ENCODE measurements at places on chromosomes 12 and 14.
A peak's percentile ranks its signal among the peaks of the same experiment; 100 is the strongest.

- peak; percentile 60 for DNase-seq
These were observed at the start of gene DYRK2 for GRCh38 chr12:67648521-67649260. TSS of gene DYRK2 (plus strand) at chr12:67648745. CDS start at chr12:67649134, 389 bp downstream.

- no peak for DNase-seq
These were observed 18.4 kb downstream of the SETD3 start for GRCh38 chr14:99462210-99462609.

- DNase-seq: no peak
These were observed 23.8 kb downstream of the ZNF891 start for GRCh38 chr12:133106253-133106652.

- DNase-seq: no peak
These were observed 29.0 kb downstream of the SLC2A3 start for GRCh38 chr12:7907009-7907408.

- DNase-seq: no peak
These were observed 17.1 kb upstream of the TSPAN11 start for GRCh38 chr12:30909349-30910037.

GRCh38 chr12:20270557-20270956 lies 97.8 kb upstream of the PDE3A start:
- no peak for DNase-seq

DNA sequence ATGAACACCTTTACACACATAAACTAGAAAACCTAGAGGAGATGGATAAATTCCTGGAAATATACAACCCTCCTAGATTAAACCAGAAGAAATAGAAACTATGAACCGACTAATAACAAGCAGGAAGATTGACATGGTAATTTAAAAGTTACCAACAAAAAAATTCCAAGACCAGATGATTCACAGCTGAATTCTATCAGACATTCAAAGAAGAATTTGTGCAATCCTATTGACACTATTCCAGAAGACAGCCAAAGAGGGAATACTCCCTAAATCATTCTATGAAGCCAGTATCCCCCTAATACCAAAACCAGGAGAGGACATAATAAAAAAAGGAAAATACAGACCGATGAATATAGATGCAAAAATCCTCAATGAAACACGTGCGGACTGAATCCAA lies 102.6 kb upstream of the KRR1 start:
- no peak for DNase-seq

GRCh38 chr12:45687081-45688015 lies 42.2 kb upstream of the ARID2 start:
- no peak for DNase-seq

GRCh38 chr12:17818931-17819330 lies 271.1 kb downstream of the RERGL start:
- no peak for DNase-seq

DNA sequence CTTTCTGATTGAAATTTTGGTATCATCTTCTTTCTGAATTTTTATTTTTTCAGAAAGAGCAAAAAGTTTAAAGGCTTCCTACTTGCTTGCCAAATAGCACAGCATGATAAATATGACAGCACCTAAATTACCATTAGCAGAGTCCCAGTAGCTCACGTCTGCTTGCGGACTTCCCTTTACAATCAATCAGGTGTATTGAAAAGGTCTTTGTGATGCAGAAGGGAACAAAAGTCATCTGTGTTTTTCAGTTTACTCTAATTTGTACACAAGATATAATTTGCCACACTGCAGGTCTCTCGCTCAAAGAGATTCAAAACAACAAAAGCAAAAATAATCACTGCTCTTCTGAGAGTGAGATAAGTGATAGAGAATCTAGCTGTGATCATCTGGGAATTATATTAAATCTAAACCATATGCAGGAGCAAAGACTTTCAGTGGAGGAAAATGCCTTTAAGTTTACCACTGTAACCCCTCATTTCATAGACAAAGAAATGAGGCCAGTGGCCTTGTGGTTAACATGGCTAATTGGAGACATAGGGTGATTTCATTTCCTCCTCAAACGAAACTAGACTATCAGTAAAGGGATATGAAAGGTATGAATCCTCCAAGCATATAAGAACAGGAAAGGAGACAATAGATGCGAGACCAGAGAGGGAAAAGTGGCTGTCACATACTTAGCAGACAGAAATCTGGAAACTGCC lies 240.8 kb upstream of the TMPO start:
- no peak for DNase-seq

GRCh38 chr12:3342051-3342450 lies 149.0 kb upstream of the PRMT8 start:
- DNase-seq: no peak

DNA sequence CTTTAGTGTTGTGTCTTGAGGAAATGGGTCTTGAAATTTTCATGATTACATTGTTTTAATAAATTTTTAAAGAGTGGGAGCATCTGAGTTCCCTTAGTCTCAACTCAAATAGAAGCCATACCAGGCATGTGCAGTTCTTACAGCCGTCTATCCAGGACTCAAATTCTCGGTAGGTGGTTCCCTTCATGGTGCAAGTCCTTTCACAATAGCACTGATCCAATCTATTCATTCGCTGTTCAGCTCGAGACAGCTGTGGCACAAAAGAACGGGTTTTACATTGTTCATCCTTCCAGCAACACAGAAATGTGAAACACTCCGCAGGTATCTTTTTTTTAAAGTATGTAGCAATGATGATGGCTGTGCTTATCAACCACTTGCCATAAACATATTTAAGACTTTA lies 100.2 kb downstream of the NELL2 start:
- DNase-seq: no peak

- no peak for DNase-seq
These were observed 414.8 kb upstream of the LMO3 start for GRCh38 chr12:17020765-17021164.

- no peak for DNase-seq
These were observed 3.4 kb downstream of the LBHD2 start for GRCh38 chr14:103087343-103087835.

GRCh38 chr14:56555921-56556570 lies 23.6 kb upstream of the TMEM260 start:
- DNase-seq: no peak

DNA sequence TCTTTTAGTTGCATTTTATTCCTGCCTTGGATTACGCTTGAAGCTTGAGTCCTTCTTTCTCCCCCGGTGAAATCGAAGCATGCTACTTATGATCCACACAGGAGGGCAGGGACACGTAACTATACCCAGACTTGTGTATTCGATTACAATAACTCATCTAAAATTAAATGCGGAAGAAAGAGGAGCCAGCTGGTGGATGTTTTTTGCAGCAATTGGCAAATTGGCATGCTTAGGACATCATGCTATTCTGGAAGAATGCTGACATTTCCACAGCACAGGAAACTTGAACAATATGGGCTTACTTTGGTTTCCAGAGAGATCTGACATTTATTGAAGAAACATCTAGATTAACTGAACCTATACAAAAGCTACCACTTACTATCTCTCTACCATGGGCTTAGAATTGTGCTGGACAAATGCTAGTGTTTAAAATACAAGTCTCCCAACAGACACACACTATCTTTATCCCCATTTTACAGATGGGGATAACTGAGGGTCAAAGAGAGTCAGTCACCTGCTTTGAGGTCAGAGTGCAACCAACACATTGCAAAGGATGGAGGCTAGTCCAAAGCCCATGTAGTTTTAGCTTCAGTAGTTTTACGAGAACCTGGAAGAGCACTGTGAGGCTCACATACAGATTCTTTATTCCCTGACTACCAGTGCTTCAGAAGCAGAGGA lies 36.3 kb downstream of the LGMN start:
- DNase-seq: no peak

DNA sequence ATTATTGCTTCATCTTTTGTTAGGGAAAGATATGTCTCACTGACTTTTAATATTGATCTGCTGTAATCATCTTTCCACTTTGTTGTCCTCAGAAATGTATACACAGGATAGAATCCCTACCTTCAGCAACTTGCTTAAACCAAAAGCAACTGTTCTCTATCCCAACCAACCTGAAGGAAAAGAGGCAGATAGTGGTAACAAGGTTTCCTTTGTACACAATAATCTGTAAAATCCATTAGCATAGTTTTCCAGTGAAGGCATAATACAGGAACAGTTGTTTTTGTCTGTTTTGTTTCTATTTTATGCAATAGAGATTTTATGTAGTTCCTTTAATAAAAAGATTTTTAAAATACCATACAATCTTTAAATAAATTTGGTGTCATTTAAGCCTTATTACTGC lies 170.5 kb downstream of the PIK3C2G start:
- no peak for DNase-seq

GRCh38 chr12:13676880-13677279 lies 304.5 kb downstream of the GRIN2B start:
- DNase-seq: no peak

DNA sequence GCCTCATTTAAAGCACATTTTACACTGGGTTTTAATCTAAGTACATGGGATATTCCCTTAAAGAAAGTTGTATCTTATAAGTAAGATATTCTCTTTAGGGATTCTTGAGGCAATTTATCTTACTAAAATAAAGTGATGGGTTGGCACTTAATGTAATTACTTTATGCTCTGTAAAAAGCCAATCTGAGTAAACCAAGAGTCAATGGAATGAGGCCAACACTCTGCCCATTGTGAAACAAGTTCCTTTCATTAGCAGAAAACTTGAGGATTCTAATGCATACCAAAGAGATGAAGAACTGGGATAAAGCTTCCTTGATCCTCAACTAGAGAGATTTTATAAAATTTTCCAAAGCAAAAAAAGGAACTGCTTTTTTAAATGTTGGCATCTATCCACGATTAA lies 121.2 kb downstream of the METTL25 start:
- no peak for DNase-seq

GRCh38 chr14:61537563-61538463 lies 157.5 kb upstream of the HIF1A start:
- no peak for DNase-seq

- no peak for DNase-seq
These were observed 49.1 kb upstream of the RNU6-8 start for GRCh38 chr14:32252030-32252670.

DNA sequence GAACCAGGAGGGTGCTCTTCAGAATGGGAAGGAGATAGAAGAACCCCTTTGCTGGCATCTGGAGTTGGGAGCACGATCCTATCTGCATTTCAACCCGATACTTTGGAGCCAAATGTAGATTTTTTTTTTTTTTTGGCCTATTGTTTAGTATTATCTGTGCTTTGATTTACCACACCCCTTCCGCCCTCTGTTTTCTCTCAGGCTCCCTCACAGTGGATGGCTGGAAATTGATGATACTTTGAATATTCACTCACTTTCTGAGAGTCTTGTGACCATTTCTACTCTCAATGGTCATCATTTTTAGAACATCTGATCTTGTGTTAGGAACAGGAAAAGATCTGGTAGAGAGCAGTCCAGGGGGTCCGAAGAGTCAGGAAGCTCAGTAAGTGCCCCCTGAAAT lies 9.0 kb downstream of the TSPAN9 start:
- no peak for DNase-seq

- DNase-seq: no peak
These were observed 2.9 kb upstream of the CACNB3 start for GRCh38 chr12:48815126-48816110.

GRCh38 chr12:57069523-57069922 lies 9.1 kb downstream of the NEMP1 start:
- DNase-seq: peak; percentile 38

DNA sequence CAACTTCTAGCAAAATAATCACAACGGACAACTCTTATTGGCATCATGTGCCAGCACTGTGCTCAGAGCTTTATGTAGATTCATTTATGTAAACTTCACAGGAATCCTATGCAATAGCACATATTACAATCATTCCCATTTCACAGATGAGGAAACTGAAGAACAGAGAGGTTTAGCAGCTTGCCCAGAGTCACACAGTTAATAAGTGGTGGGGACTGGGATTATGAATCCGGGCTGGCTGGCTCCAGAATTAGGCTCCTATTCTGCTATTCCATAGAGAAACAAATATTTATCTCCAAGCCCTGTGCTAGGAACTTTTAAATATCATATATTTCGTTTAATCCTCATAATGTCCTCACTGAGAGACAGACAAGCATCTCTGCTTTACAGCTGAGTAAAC lies 52.4 kb upstream of the OAS1 start:
- DNase-seq: no peak

- no peak for DNase-seq
These were observed 568.7 kb downstream of the RPS29 start for GRCh38 chr14:49017447-49017846.

DNA sequence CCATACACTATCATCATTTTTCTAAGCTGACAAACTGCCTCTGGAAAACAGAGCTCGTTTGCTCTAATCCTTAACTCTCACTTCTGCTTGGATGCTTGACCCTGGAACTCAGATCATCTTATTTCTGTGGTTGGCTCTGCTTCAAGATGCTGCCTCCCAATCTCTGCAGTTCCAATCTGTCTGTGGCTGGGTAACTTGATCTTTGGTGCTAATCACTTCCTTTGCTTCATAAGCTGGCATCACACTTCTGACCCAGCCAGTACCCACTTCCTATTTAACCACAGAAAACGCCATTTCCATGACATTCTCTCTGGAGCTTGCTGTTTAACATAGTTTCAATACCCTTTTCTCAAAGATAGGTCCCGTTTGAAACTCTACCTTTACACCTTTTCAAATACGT lies 254.2 kb downstream of the ACSS3 start:
- DNase-seq: no peak

- DNase-seq: no peak
These were observed 238.3 kb downstream of the FUT8 start for GRCh38 chr14:65650826-65651225.

DNA sequence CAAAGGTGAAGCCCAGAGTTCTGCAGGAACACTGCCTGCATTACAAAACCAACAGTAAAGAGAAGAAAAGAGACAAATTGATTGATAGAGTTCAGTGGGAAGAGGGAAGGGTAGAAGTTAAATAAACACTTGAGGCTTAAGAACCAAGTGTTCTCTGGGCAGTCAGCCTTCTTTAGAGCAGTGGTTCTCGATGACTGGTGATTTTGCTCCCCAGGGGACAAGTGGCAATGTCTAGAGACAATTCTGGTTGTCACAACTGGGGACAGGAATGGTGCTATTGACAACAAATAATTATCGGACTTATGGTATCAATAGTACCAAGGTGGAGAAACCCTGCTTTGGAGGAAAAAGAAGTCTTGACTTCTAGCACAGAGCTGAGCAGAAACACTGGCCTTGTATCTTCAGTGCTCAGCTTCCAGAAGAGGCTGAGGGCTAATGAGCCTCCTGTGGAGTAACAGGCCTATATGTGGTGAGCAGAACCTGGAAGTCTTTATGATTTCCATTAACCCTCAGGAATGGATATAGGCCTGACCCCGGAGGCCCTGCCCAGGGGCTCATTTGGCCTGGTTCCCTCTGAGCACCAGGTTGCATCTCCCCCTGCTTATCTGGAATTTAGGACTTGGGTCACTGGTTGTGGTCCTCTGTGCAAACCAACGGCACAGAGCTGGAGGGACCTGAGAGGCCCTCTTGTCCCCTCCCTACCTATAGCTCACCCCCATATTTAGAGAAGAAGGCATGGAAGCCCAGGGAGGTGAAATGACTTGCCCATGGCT lies 204.6 kb upstream of the PWP1 start:
- no peak for DNase-seq

GRCh38 chr14:101478796-101479410 lies 82.4 kb upstream of the DIO3 start:
- DNase-seq: no peak

DNA sequence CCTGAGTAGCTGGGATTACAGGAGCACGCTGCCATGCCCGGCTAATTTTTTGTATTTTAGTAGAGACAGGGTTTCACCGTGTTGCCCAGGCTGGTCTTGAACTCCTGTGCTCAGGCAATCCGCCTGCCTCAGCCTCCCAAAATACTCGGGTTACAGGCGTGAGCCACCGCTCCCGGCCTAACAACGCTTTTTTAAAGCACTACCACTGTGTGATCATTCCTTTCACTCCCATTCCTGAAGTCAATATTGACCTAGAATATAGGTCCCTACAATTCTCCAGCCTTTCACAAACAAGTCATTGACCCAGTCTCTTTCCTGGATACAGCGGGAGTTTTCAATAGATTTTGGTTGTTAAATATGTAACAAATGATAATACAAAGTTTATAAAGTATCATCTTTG lies 62.8 kb downstream of the KIF21A start:
- DNase-seq: no peak
